ENCODE measurements at places on chromosomes 1 and 21. TPM values are rescaled to one million over a fixed set of nuclear protein-coding genes. Genes with fewer than 3 reads are reported as not detected.

Gene NEK2
- total RNA-seq: 31.2 TPM

Gene ZNF695
- total RNA-seq: 5.3 TPM

Gene ARL8A
- total RNA-seq: 30.3 TPM

Gene ELF3
- total RNA-seq: 1,162 TPM

Gene ADAMTSL4
- total RNA-seq: 6.3 TPM

Gene TENT5C
- total RNA-seq: 58.5 TPM

Gene PDPN
- 6.1 TPM for total RNA-seq

Gene LCE1F
- total RNA-seq: not detected

Gene MFSD2A
- total RNA-seq: 27.2 TPM

Gene C1orf115
- 29.4 TPM for total RNA-seq

- no peak for DNase-seq
Measured at GRCh38 chr1:54156201-54156600, 3.4 kb upstream of the CDCP2 start.

DNA sequence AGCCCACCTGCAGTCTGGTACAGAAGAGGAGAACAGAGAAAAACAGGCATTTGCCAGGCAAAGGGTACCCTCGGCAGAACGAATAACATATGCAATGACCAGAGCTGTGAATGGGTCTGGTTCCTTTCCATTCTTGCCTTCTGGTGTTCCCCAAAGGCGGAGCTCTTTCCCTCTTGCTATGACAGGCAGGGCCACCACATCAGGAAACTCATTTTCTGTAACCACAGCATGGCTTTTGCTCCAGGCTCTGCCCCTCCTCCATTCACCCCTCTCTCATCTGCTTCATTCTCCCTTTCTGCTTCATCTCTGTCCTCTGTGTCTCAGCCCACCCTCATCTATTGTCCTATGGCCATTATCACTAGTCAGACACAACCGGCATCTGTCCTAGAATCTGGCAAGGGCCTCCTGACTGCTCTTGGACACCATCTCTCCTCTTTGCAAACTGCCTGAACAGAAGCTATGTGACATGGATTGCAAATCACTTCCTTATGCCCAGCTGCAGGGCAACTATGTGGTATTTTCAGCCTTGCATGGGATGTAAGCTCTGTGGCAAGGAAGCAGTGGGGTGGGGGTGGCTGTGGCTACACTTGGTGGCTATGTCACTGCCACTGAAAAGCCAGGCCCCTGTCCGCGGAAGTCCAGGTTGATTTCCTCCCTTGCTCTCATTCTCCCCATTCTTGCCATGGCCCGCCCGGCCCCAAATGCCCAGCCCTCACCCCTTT lies 78.8 kb upstream of the ABCD3 start:
- DNase-seq: no peak

DNA sequence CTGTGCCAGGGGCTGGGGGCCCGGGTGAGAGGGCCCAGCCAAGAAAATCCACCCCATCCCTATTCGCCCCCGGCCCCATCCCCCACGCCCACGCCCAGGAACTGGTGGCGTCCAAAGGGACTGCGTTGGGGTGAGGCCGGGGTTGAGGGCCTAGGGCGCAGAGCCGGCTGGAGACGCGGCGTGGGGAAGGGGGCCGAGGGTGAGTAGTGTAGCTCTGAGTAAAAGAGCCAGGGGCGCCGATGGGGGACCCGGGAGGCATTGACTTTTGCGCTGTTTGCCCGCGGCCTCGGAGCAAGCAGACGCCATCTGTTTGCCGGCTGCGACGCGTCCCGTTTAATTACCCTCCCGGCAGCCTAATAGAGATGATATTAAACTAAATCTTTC lies 3.5 kb upstream of the DMRTA2 start:
- no peak for DNase-seq

- DNase-seq: peak; percentile 50
Measured at GRCh38 chr1:9687120-9687873, 35.8 kb downstream of the PIK3CD start.

DNA sequence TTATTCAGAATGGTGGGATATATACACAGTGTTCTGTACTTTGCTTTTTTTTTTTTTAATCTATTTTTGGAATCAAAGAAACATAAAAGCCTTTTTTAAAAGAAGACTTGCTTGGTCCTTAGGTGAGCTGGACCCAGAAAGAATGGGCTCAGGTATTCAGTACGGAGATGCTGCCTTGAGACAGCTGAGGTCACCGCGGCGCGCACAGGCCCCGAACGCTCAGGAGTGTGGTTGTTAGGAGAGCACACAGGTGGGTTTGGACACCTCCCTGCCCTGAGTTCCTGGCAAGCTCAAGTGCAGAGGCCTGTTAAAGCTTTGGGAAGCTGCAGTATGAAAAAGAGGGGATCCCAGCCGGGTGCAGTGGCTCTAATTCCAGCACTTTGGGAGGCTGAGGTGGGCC lies 31.8 kb downstream of the RAB4A start:
- no peak for DNase-seq

DNA sequence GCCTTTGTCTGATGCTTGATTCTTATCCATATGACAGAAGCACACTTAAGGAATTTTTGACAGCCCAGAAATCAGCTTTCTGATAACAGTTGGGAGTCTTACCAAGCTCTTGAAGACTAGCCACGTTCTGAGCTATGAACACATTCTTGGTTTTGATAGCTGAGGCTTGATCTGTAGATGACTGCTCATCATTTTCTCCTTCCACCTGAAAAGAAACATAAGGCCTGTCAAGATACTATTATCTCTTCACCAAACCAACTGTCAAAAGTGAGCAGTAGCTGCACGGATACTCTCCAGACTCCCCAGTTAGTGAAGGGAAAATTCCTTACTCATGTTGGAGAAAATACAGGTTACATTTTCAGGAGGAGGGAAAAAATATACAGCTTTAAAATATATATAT lies 12.2 kb downstream of the UBR4 start:
- DNase-seq: no peak

DNA sequence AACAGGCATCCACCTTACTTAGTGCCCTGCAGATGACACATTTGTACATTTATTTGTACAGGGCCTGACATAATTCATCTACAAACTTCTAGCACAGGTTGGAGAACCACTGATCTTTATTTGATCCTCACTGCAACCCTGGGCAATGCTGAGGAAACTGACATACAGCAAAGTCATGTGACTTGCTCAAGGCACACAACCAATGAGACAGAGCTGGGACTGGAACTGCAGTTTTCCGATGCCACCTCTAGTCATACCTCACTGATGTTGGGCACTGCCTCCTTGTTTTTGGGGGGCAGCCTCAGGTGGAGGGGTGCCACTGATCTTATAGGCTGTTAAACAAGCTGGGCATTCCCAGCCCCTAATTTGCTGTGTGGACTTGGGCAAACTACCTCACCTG lies 3.4 kb downstream of the PROK1 start:
- DNase-seq: no peak

DNA sequence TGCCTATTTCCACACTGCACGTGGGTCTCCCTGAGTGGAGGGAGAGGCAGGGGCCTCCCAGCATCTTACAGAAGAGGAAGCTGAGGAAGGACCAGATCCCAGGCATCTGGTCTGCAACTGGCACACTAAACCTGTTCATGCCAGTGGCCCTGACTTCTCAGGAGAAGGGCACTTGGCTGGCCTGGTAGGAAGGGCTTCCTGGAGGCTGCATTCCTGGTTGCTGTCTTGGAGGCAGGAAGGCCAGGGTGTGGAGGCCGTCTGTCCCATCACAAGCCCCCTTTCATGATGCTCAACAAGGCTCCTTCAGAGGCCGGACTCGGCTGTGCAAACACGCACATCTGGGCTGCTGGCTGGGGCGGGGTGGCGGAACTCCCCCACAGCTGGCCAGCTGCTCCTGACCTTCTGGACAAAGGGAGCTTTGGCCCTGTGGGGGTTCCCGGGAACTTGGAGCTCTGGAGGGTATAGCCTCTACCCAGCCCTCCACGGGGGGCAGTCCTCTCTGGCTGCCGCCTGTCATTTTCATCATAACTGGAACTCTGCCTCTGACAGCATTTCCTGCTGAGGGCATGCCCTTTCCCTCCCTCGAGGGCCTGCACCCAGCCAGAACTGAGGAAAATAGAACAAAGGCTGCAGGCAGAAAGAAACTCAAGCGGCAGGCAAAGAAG lies 39.2 kb upstream of the POU3F1 start:
- DNase-seq: no peak

- no peak for DNase-seq
Measured at GRCh38 chr21:17725339-17725738, 93.8 kb downstream of the C21orf91 start.

DNA sequence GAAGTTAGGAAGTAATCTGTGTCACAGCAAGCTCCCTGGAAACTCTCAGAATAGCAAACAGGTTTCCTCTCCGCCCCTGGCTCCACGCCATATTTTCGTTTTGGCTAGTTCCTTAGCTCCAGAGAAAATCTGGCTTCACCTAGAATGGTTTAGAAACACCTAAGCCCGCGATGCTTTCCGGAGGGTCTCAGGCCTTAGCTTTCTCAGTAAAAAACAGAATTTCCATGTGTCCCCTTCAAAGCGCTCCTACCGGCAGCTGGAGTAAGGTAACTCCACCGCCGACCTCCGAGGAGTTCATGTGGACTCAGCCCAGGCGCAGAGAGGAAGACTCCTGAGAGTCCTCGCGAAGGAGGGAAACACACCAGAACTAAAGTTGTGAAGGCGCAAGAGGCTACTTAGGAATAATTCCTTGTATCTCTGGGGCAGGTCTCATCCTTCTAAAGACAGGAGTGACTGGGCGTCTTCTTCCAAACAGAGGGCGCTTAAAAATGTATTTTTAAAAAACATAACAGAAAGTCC lies 406 bp downstream of the KIAA0040 start:
- peak; percentile 84 for DNase-seq

DNA sequence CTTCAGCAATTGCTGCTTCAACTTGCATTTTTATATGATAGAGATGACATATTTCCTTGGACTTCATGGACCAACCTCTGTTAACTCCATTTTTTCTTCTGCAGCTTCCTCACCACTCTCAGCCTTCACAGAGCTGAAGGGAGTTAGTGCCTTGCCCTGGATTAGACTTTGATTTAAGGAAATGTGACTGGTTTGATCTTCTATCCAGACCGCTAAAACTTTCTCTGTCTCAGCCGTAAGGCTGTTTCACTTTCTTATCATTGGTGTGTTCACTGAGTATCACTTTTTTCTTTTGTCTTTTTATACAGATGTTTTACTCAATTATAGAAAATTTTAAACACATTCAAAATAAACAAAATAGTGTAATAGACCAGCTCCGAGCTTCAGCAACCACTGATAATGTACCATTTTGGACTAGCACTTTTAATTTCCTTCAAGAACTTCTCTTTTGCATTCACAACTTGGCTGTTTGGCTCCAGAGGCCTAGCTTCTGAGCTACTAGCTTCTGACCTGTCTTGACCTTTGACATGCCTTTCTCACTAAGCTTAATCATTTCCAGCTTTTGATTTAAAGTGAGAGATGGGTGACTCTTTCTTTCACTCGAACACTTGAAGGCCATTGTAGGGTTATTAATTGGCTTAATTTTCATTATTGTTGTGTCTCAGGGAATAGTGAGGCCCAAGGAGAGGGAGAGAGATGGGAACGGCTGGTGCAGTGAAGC lies 9.3 kb downstream of the NEK7 start:
- no peak for DNase-seq

GRCh38 chr1:31788825-31789256 lies 24.7 kb upstream of the ADGRB2 start:
- no peak for DNase-seq

DNA sequence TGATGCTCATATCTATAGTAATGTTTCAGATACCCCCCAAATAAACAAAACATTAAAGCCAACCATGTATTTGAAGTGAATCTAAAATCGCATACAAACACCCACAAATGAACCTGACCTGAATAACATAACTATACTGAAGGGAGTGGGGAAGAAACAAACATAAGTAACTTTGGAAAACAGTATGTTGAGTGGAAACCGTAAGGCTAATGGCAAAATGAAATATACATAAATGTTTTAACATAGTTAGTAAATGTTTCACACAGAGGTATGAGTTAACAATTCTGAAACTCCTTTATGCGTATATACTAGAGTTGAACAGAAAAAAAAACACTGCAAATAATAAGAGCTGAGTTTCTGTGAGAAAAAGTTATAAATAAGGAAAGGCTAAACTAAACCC lies 125.6 kb downstream of the ACBD6 start:
- DNase-seq: no peak

GRCh38 chr1:93140106-93140505 lies 40.1 kb downstream of the TMED5 start:
- DNase-seq: no peak

DNA sequence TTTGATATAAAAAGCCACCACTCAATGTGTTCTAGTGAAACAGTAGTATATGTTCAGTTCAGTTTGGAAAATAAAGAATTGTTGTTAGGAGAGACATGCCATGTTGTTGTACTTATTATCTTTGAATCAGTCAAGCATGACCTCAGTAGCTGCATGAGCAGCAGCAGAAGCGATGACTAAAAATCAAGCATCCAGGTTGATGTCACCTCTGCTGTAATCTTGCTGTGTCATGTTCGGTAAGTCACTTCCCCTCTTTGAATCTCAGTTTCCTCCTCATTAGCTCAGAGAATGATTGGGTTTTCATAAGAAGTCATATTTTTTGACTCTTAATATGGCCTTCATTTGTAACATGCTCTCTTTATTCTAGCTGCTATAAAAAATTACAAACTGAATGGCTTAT lies 428.4 kb upstream of the B3GALT2 start:
- DNase-seq: no peak

- DNase-seq: peak; percentile 68
Measured at GRCh38 chr1:7783178-7783711, 846 bp upstream of the PER3 start.

DNA sequence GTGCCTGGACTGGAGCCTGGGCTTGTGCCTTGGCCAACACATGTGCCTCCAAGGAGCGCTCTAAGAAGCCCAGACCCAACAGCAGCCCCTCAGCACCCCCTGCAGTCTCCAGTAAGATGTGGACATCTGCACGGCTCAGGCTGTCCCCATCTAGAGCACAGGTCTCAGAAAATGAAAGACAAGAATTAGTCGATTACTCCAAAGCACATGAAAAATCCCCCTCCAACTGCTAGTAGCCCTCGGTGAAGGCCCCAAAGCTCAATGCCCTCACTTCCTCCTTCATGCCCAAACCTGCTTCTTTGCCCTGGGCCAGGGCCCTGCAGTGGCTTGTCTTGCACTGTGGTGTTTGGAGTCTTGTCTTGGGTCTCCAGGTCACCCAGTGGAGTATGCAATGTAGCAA lies 21.9 kb upstream of the ERO1B start:
- DNase-seq: no peak

Measured in colonic mucosa (tissue), 4 donors.